Putamen (tissue), 1 donor: ENCODE measurements at places on chromosomes 3 and 15.

DNA sequence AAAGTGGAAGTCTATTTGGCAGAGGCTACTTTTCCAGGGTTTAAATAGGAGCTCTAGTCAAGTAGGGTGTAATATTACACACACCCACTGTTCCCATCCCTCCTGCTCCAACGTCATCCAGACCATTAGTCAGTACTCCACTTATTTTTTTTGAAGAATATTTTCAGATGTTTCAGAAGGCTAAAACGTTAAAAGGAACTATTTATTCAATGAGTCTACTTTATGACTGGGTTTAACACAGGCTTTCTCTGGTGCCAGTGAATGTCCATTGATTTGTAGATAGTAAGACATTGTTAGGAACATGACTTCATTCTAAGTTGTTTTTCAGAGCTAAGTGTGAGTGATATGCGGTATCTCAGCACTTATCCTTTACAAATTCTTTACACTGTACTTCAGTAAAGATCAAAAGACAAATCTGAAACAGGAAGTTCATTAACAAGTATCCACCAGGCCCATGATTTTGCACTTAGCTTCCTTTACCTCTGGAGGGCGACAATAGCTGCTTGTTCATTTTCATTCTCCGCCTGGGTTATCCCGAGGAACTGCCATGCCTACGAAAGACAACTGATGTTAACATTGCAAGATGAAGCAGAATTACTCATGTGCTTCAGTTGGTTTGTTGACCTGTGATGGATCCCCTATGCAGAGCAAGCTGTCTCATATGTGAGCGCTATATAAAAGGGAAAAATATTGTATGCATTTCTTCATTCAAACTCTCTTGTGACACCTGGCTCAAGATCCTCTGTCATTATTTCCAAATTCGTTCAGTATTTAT, 158.7 kb downstream of the USP13 start:
- DNase-seq = peak; percentile 34

DNA sequence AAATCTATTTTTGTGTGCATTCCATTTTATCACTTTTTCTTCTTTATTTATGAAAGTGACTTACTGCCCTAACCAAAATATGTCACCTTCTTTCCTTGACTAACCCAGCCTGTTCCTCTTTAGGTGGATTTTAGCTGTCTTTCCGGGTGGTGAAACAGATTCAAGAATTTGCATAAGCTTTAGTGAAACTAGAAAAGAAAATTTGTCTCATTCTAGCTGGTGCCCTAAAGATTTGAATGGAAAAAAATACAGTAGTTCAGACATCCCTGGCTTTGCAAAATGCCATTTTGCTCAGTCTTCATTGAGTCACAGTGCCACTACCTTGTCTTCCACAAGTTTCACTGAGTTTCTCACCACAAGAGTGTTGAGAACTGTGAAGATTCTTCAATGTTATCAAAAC, 28.2 kb upstream of the CCDC50 start:
- no peak for DNase-seq

- no peak for DNase-seq
Measured at GRCh38 chr15:29538044-29538443, 268.4 kb upstream of the NSMCE3 start.

- no peak for DNase-seq
Measured at GRCh38 chr3:21826416-21826815, 75.4 kb upstream of the ZNF385D start.

DNA sequence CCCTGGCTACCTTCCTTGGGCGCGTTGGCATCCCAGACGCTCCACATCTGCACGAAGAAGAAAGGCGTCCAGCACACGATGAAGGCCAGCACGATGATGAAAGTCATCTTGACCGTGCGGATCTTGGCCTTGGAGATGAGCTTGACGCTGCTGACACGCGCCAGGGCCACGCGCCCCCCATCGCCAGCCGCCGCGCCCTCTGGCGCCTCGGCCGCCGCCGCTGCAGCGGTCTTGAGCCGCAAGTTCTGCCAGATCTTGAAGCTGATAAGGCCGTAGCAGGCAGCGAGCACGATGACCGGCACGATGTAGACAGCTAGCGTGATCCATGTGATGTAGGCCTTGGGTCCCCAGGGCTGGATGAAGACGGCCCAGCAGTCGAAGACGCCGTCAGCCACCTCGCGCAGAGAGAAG, 2.2 kb downstream of the OXTR start:
- DNase-seq = no peak

- no peak for DNase-seq
Measured at GRCh38 chr3:103059432-103059831, 624.6 kb downstream of the ZPLD1 start.

GRCh38 chr3:56620371-56620770, 62.7 kb downstream of the TASOR start:
- DNase-seq = no peak

GRCh38 chr3:115710799-115711198, 87.5 kb downstream of the GAP43 start:
- DNase-seq = no peak

- DNase-seq = no peak
Measured at GRCh38 chr3:128430301-128430700, 36.4 kb downstream of the DNAJB8 start.

- no peak for DNase-seq
Measured at GRCh38 chr3:187954873-187955586, 198.9 kb upstream of the LPP start.

DNA sequence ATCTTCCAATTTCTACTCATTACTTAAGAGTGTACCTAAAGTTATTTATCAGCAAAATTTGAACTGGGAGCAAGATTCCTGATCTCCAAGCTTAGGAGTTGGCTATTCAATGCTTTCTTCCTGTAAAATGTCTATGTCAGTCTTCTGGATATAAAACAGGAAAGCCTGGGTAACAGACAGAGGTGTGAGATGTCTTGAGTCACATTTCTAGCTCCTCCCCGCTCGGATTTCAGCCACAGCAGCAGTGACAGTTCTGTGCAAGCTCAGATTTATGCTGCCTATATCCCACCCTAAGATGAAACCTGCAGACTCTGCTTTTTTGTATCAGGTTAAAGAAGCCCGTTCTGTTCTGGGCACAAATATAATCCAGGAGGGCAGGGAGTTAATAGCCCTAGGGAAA, 2.1 kb upstream of the ARMC8 start:
- no peak for DNase-seq

GRCh38 chr3:62188681-62189375, 184.5 kb downstream of the FEZF2 start:
- peak; percentile 70 for DNase-seq

DNA sequence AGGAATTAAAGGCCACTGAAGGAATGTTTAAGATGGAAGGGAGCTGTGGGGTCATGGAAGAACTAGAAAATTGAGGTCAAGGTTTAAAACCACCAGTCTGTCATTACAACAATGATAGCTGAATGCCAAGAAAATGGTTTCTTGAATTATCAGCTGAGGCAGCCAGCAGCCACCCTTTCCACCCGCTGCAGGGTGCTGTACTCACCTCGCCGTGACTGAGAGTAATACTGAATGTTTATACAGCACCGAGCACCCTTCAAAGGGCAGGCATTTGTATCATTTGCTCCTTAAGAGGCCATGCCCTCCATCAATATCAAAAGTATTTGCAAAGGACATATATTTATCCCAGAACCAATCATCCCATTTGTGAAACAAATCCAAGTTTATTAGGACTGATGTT, 402.8 kb downstream of the VPS13C start:
- DNase-seq = no peak

DNA sequence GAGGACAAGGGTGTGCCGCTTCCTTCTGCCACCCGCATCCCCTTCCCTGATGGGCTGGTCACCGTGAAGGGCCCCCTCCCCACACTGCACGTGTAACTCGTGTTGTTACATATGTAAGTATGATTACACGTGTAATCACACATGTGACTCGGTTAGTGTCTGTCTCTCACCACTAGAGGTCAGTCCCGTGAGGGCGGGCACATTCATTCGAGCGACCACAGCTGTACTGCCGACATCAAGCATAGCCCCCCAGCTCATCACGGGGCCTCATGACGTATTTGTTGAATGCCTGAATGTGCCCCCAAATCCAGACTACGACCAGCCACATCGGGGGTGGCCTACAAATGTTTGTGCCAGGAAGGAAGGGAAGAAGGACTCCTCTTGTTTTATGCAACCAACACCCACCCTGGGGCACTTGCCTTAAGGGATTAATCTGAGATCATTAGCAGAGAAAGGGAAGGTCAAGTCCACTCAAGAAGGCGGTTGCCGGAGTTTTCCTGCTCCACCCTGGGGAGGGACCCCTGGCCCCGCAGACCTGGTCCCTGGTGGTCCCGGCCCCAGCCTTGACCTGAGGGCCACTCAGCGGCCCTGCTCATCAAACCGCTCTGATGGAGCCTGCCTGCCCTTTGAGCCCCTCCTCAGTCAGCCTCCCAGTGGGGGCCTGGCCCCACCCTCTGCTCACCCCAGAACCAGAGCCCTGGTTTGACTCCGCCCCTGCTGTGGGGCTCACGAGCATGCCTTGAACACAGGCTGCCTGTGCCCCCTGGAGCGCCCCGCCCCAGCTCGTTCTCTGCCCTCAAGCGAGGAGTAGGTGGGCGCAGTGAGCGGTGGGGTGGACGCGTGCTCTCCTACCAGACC, 52.8 kb downstream of the RGMA start:
- no peak for DNase-seq
